Hepatocyte (in vitro differentiated cells): ENCODE measurements at places on chromosomes 4 and X.

DNA sequence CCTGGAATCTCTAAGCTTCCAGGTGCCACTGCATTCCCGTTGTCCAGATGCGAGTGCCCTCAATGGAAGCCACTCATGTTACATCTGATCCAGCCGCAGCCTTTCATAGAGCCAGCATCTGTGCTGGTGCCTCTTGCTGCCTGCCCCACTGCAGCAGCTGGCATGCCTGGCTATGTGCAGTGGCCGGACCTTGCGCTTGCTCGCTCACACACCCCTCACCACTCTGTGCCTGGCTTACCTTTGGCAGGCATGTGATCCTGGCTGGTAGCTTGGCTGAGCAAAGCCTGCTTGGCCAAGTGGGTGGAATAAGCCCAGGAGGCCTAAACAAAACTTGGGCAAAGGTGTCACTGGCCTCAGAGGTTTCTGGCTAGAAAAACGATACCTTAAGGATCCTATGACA lies 59.5 kb upstream of the CDKN2AIP start:
- H3K4me3 ChIP-seq = no peak overlapping the region
- H3K36me3 ChIP-seq = no peaks in the 10 kb centered on the region
- DNase-seq = no peak
- H3K27ac ChIP-seq = no peak overlapping the region

- no peaks in the 10 kb centered on the region for H3K4me1 ChIP-seq
- H3K27ac ChIP-seq = no peak overlapping the region
Observed at GRCh38 chrX:47687263-47687662, 28.3 kb upstream of the UXT start.

DNA sequence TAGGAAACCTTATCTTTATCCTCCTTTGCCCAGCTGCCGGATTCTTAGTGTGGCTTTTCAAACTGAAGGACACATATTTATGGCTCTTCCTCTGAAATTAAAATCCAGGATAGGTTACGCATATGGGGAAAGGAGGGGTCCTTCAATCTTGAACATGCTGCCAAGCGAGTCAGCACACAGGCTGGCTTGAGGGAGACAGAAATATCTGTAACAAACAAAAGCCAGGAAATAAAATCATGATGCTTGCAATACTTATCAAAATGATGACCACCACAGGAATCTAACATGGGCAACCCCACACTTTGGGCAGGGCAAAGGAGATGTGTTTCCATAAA lies 196.4 kb upstream of the LDB2 start:
- H3K27ac ChIP-seq = no peak overlapping the region
- no peaks in the 10 kb centered on the region for H3K27me3 ChIP-seq
- no peak overlapping the region for H3K4me3 ChIP-seq
- DNase-seq = no peak
- no peaks in the 10 kb centered on the region for H3K36me3 ChIP-seq

DNA sequence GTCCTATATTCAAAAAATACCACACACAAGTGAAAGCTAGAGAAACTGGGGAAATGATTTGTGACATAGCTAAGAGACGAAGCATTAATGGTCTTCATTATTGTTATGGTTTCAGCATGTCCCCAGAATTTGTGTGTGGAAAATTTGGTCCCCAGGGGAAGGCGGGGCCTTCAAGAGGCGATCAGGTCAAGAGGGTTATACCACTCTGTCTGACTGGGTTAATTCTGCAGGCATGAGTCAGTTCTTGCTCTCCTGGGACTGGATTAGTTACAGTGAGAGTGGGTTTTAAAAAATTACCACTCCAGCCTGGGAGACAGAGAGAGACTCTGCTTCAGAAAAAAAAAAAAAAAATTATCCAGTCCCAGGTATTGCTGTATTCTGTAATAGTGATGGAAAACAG lies 2.1 kb upstream of the MTNR1A start:
- H3K4me1 ChIP-seq = peaks cover 5% of the 10 kb centered on the region
- H3K27ac ChIP-seq = no peak overlapping the region
- H3K27me3 ChIP-seq = peaks cover 34% of the 10 kb centered on the region
- H3K4me3 ChIP-seq = no peak overlapping the region
- no peak for DNase-seq
- no peaks in the 10 kb centered on the region for H3K36me3 ChIP-seq

GRCh38 chrX:49166914-49167739 lies 4.6 kb downstream of the MAGIX start:
- no peak overlapping the region for H3K4me3 ChIP-seq
- H3K27me3 ChIP-seq = no peaks in the 10 kb centered on the region
- no peaks in the 10 kb centered on the region for H3K36me3 ChIP-seq
- peak overlapping the region; percentile 95 for H3K27ac ChIP-seq

- H3K27me3 ChIP-seq = no peaks in the 10 kb centered on the region
- no peaks in the 10 kb centered on the region for H3K4me1 ChIP-seq
- no peak overlapping the region for H3K4me3 ChIP-seq
- no peaks in the 10 kb centered on the region for H3K36me3 ChIP-seq
- no peak overlapping the region for H3K27ac ChIP-seq
- DNase-seq = no peak
Observed at GRCh38 chr4:181677621-181678020, 565.6 kb upstream of the TENM3 start.

GRCh38 chr4:185381288-185382196 lies 14.2 kb downstream of the LRP2BP start:
- H3K36me3 ChIP-seq = no peaks in the 10 kb centered on the region
- no peak for DNase-seq
- H3K27me3 ChIP-seq = no peaks in the 10 kb centered on the region
- no peak overlapping the region for H3K27ac ChIP-seq
- no peaks in the 10 kb centered on the region for H3K4me1 ChIP-seq

DNA sequence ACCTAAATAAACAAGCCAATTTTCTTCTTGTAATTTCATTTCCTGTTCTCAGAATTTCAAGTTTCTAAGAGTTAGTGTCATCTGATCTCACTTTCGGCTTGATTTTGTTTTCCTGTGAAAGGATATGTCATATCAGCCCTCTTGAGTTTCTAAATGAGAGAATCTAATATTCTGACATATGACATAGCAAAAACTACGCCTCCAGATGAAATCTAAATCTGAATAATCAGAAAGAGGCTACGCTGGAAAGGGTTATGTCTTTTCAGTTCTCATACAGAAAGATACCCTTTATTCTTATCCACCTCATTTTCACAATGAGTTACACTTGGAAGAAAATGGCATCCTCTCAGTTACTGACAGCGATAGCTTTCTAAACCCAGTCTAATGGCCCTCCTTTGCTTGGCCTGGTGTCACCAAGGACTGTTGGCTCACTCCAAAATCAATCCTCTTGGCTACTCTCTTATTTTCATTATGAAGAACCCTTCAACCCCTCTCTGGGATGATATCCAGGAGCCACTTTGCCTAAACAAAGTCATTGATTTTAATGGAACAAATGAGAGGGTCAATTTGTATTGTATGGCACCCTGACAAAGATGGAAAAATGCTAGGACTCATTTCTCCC lies 65.6 kb downstream of the ASB9 start:
- no peak for DNase-seq
- H3K27ac ChIP-seq = no peak overlapping the region
- no peaks in the 10 kb centered on the region for H3K36me3 ChIP-seq
- H3K4me1 ChIP-seq = no peaks in the 10 kb centered on the region
- H3K4me3 ChIP-seq = no peak overlapping the region

- H3K27ac ChIP-seq = no peak overlapping the region
- peaks cover 3% of the 10 kb centered on the region for H3K4me1 ChIP-seq
- H3K4me3 ChIP-seq = no peak overlapping the region
Observed at GRCh38 chrX:83510510-83511062, 2.5 kb downstream of the POU3F4 start.
